ENCODE measurements at places on chromosomes 1 and 21.

DNA sequence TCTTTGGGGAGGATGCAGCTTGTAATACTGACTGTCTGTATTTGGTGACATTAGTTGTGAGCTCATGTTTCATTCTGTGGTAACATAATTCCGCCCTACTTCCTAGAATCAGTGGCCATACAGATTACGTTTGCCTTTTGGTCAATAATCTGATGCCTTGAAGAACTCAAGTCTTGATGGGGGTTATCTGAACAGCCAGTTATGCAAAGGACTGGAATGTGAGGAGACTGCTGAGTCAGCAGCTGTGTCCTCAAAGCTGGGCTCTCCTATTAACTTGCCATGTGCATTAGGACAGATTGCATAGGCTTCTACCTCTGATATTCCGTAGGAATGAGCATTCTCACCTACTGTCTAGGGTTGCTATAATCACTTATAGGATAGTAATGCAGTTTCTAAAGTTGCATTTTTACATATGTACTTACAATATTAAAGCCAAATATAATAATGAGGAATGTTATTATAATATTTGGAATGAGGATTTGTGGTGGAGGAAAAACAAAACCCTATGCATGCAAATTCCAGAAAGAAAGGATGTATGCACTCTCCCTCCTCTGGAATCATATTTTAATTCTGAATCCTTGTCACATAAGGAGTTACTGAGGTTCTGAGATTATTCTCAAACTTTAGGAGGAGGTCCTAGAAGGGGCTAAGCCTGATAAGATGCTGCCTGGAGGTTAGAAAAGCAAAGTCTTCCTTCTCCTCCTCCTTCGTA lies 116.0 kb downstream of the NOS1AP start:
- DNase-seq: no peak

DNA sequence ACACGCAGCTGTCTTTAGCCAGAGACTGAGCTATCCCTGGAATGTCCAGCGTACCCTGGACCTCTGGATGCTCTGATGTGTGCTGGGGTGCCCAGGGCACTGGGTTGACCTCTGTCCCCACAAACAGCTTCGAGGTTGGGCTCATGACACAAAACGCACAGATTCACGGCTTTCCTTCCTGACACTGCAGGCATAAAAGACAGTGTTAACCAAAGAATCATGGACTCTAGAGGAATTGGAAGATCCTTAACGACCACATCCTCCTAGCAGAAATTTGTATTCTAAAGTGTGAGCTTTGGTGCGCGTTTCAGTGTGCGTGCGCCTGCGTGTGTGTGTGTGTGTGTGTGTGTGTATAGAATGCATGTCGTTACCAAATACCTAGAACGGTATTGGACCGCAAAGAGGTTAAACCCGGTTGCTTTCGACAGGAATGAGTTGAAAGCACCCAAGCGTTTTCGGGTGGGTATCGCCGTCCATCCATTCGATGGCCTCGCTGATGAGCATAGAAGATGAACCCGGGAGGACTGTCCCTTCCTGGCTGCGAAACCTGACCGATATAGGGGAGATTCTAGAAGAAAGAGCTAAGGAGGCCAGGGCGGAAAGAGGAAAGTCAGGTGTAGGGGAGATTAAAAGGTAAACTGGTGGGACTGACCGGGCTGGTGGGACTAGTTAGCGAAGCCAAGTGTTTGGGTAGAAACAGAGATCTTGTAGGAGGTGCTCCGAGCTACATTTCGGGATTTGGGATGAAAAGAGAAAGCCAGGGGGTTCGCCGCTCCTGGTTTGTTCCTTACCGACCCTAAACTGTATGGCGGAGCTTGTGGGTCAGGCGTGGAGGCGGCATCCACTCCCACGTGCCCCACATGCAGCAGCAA lies 6.8 kb upstream of the LHX9 start:
- no peak for DNase-seq

DNA sequence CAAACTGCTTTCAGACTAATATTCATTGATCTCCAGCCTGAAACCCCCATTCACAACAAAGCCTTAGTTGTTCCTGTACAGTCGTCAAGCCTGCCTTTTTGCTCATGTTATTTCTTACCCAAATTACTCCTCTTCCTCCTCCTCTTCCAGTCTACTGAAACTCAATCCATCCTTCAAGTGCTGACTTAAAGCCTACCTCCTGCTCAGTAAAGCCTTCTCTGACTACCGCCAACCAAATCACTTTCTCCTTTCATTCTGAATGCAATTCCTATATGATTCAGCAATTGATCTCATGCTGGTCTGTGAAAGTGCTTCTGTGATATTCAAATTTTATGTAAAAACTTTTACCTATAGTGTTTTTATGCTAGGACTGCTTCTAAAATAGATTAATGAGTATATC lies 18.6 kb downstream of the TAF5L start:
- no peak for DNase-seq

DNA sequence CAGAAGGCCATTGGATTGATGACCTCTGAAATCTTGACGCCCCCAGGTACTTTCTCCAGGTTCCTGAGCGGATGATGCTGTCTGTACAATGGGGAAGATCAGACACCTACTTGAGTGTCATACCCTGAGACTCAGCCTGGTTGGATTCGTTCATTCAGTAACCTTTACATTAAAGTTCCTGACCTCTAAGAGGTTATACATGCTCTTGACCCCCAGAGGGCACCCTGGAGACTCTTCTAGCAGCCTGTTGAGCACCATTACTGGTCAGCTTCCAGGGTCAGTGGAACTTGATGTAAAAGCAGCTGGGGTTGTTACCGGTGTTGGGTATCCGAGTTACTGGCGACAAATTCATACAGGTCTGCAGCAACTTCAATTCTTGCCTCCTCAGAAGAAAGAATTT lies 114.3 kb upstream of the ZNF678 start:
- no peak for DNase-seq

DNA sequence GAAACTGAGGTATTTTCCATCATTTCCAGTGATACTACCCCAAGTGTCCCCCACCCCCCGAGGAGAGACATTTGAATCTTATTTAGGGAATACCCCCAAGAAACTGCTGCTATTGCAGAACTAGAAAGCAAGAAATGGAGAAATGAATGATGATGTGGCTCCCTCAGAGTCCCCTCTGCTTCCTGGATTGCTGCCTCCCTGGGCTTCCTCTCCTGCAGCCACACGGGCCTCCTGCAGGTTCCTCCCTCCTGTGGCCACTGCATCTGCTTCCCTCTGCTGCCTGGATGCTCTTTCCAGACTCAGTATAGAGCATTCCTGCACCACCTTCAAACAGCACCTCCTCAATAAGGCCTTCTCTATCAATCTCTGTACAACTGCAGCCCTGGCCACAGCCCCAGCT lies 69.3 kb downstream of the SLC25A24 start:
- no peak for DNase-seq

All from coronary artery (tissue), 2 donors.